ENCODE measurements at places on chromosomes 1 and 21. TPM values are rescaled to one million over a fixed set of nuclear protein-coding genes. Genes with fewer than 3 reads are reported as not detected.

OR14A16 gene
- not detected for total RNA-seq

GPR25 gene
- not detected for total RNA-seq

OR2T35 gene
- total RNA-seq = not detected

SYPL2 gene
- total RNA-seq = not detected

HHAT gene
- 1.8 TPM for total RNA-seq

AGMAT gene
- 1.2 TPM for total RNA-seq

DIO1 gene
- total RNA-seq = not detected

ADCY10 gene
- total RNA-seq = not detected

PDC gene
- total RNA-seq = not detected

Measured in dermis blood vessel endothelial cell (primary cell).